ENCODE measurements at places on chromosomes 7 and 10.
A peak's percentile ranks its signal among the peaks of the same experiment; 100 is the strongest.

- DNase-seq = no peak
Measured at GRCh38 chr7:45700556-45700955, 126.4 kb downstream of the ADCY1 start.

- no peak for DNase-seq
Measured at GRCh38 chr7:78487464-78487863, 688.9 kb downstream of the PHTF2 start.

DNA sequence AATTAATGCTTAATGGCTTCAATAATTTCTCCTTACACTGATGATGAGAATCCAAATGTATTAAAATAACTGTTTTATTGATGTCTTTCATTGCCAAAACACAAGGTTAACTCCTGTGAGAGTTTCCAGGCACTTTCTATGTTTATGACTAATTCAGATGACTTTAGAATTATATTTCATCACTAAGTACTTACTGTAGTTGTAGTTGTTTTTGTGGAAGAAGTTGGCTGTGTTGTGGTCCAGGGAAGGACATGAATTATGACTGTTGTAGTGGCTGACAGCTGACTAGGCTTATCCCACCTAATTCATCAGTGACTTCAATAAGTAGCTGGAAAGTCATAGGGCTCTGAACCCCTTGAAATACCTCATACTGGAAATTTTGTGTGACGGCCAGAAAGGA lies 254.8 kb downstream of the HGF start:
- DNase-seq = no peak

DNA sequence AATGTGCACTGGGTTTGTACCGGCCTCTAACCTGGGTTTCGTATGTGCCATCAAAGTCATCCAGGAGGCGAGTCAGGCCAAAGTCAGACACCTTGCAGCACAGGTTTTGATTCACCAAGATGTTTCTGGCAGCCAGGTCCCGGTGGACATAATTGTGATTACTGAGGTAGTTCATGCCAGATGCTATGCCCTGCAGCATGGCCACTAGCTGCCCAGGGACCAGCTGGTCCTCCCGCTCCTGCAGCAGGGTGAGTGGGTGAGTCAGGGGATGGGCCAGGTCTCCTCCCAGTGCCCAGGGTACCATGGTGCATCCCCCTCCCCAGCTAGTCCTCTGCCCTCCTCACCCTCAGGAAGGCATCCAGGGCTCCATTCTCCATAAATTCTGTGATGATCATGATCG lies 13.6 kb downstream of the ZYX start:
- no peak for DNase-seq

GRCh38 chr7:14698239-14698638 lies 204.3 kb downstream of the DGKB start:
- no peak for DNase-seq

DNA sequence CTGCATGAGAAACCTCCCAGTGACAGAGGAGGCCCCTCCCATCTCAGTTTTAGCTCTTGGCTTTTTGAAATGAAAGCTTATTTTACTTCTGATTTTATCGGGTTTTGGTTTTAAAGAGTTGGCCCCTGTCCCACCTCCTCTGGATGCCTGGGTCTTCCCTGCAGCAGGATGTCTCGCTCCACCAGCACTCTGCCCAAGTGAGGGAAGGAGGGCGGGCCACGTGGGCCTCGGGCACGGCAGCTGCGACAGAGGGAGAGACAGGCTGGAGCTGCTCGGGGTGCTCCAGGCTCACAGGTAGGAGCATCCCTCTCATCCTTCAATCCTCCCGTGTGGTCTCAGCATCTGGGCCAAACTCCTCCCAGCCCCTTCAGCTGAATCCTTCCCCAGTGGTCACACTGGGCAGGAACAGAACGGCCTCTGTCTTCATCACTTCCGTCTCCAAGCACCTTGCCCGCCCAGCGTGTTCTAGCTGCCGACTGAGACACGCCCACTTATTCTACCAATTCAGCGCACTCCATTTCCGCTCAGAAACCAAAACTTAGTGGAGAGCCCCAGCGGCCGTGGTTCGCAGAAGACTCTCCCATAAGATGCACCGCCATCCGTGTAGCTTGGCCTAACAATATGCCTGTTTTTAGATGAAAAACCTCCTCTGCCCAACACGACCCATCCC lies 222.9 kb downstream of the GLRX3 start:
- no peak for DNase-seq

GRCh38 chr7:106723398-106723797 lies 62.4 kb upstream of the CCDC71L start:
- DNase-seq = no peak

DNA sequence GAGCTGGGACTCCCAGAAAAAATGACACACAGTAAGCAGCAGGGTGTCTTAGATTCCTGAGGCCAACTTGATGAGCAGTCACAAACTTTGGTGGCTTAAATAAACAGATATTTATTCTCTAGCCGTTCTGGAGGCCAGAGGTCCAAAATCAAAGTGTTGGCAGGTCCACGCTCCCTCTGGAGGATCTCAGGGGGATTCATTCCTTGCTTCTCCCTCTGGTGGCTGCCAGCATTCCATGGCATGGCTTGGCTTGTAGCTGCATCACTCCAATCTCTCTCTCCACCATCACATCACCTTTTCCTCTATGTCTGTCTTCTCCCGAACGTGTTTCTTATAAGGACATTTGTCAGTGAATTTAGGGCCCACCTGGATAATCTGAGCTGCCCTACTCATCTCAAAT lies 98.4 kb downstream of the OSBPL3 start:
- DNase-seq = no peak

GRCh38 chr7:36273836-36274235 lies 115.8 kb upstream of the ANLN start:
- no peak for DNase-seq

GRCh38 chr10:1293636-1294435 lies 237.7 kb downstream of the WDR37 start:
- no peak for DNase-seq

GRCh38 chr10:94320285-94320914 lies 42.3 kb downstream of the NOC3L start:
- peak; percentile 21 for DNase-seq

DNA sequence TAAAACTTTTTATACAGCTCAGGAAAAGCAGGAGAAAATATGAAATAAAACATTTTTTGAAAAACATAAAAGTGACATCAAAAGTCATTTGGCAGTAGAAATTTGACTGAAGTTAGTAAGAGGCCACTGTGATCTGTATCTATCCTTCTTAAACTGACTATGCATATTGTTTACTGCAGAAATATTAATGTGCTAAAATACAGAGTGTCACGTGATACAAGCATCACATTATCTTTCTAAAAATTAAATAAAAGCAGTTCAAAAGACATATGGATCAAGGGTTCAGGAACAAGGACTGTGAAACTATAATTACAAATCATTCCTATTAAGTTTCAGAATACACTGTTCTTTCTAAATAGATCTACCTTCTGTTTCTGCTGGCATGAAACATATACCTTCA lies 33.7 kb downstream of the PARP12 start:
- no peak for DNase-seq

DNA sequence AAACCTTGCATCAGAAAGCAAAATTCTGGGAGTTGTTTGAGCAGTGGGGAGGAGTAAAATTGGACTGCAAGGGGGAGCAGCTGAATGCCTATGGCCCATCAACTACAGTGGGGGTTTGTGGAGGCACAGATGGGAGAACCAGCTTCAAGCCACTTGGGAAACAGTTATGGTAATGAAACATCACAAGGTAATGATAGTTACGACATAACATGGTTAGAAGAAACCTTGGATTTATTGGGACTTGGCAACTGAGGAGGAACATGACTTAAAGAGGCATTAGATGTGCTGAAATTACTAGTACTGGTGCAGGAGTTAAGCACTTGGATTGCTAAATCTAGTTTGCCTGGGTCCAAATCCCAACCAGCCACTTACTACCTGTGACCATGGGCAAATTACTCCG lies 868.4 kb downstream of the KCNMA1 start:
- DNase-seq = no peak

GRCh38 chr10:68871731-68872342 lies 29.3 kb upstream of the DDX50 start:
- no peak for DNase-seq

- DNase-seq = no peak
Measured at GRCh38 chr10:117757086-117757720, 214.7 kb downstream of the EMX2 start.

DNA sequence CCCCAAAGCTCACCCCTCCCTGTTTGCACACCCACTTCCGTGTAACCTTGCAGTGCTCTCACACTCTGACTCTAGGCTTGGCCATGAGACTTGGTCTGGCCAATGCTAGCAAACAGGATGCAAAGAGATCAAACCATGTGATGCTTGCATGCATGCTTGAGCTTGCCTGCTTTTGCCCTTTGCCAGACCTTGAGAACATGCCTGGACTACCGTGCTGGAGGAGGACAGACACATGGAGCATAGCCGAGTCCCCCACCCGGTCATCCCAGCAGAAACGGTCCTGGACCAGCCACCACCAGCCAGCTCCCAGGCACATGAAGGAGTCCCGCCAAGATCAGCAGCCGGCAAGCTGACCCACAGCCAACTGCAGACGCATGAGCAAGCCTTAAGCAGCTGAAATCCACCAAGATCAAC lies 23.4 kb downstream of the PYROXD2 start:
- DNase-seq = no peak

GRCh38 chr10:119595134-119595675 lies 1.6 kb downstream of the TIAL1 start:
- DNase-seq = no peak

GRCh38 chr7:98175260-98175940 lies 35.8 kb upstream of the BHLHA15 start:
- DNase-seq = no peak

DNA sequence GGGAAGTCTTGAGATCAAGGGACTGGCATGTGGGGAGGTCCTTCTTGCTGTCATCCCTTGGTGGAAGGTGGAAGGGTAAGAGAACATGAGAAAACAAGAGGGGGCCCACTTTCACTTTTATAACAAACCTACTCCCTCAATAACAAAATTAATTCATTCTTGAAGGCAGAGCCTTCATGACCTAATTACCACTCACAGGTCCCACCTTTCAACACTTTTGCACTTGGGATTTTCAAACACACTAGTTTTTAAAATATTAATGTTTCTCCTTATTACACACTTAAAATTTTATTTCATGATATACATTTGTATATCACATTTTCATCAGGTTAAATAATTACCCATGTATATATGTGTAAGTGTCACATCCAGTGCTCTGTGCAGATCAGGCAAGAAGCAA lies 2.0 kb downstream of the ST7 start:
- DNase-seq = no peak

DNA sequence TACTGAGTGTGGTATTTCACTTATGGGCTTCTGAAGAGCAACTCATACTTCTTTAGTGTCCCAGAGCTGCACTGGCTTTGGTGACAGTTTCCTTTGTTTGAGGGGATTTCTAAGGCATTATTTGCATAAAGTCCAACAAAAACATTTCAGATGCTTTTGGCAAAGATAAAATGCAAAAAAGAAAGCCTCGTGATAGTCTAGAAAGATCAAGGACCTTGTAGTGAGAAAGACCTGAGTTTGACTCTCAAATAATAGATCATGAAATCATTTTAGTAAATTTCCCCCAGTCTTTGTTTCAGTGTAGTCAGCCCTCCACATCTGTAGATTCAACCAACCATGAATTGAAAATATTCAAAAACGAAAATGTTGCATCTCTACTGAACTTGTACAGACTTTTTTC lies 107.4 kb downstream of the EEPD1 start:
- no peak for DNase-seq

GRCh38 chr7:75563171-75563570 lies 71.1 kb downstream of the SPDYE5 start:
- DNase-seq = no peak

DNA sequence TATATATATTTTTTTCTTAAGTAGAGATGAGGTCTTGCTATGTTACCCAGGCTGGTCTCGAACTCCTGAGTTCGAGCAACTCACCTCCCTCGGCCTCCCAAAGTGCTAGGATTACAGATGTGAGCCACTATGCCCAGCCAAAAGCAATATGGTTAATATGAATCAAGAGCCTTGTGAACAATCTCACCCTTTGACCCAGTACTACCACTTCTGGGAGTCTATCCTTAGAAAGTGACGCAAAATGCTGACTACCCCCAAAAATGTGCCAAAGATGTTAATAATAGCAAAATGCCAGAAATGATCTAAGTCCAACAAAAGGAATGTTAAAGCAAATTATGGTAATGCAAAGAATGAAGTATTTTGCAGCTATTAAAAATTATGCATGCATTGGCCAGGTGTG lies 44.3 kb downstream of the HOXA1 start:
- no peak for DNase-seq

- no peak for DNase-seq
Measured at GRCh38 chr10:36177071-36177470, 535.0 kb upstream of the FZD8 start.

GRCh38 chr10:2962194-2962593 lies 105.2 kb upstream of the PFKP start:
- no peak for DNase-seq

DNA sequence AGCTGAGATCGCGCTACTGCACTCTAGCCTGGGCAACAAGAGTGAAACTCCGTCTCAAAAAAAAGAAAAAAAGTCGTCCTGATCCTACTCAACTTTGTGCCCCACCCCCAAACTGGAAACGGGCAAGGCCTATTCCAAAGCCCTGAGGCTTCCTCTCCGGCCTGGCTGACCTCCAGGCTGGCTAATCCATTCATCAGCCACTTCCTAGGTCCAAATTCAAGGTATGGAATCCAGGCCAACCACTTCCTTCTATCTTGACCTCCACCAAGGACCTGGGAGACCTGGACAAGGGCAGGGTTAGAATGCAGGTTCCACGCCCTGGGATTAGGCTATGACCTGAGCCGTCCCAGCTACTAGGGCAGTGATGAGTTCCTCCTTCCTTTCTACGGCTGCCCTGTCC lies 20.4 kb upstream of the EIF4H start:
- DNase-seq = no peak

DNA sequence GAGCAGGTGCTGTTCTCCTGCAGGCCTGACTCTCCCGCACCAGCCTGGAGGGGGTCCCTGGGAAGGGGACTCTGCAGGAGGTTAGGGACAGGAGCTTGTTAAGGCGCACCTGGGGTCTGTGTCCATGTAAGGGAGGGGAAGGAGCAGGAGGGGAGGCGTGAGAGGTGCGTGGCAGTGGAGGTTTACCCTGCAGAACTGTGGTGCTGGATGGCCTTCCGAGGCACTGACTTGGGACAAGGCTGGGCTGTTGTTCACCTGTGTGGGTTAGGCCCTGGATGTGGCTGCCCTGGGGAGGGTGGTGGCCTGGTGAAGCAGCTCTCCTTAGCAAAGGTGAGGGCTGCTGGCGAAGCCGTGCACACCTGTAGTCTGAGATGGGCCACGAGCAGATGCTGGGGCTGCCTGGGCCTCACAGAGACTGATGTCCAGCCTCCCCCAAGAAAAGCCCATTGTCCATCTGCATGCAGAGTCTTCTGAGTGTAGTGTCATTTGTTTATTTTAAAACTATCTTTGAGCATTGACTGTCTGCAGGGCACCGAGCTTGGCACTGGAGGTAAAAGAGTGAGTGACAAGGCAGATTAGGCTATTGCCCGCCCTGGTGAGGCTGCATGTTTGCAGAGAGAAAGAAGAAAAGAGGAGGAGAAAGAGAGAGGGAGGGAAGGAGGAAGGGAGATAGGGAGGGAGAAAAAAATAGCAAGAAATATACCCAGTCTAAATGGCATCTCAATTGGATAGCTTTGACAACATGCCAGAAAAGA lies 225.3 kb downstream of the GLRX3 start:
- DNase-seq = no peak

- DNase-seq = no peak
Measured at GRCh38 chr7:7946486-7946885, 22.1 kb upstream of the GLCCI1 start.

GRCh38 chr10:75035975-75036708 lies 75.3 kb upstream of the SAMD8 start:
- no peak for DNase-seq

- no peak for DNase-seq
Measured at GRCh38 chr7:140134039-140134438, 42.7 kb downstream of the KDM7A start.
